Renal cortical epithelial cell (primary cell): ENCODE measurements at places on chromosomes 1 and 21. TPM values are rescaled to one million over a fixed set of nuclear protein-coding genes. Genes with fewer than 3 reads are reported as not detected.
A peak's percentile ranks its signal among the peaks of the same experiment; 100 is the strongest.

DNA sequence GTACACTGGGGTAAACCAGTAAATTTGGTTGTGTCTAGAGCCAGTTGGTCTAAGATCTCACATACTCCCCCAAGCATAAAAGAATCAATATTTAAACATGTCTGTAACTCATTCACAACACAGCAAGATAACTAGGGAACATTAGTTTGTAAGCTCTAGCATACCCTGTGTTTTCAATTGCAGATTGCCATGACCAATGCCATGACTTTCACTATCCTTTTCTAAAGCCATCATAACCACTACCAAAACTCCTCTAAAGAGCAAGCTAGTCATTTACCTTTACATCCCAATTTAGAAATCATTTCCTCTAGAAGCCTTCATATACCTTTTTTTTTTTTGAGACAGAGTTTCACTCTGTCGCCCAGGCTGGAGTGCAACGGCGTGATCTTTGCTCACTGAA, 56.5 kb upstream of the PLA2G4A start:
- DNase-seq: no peak

DNA sequence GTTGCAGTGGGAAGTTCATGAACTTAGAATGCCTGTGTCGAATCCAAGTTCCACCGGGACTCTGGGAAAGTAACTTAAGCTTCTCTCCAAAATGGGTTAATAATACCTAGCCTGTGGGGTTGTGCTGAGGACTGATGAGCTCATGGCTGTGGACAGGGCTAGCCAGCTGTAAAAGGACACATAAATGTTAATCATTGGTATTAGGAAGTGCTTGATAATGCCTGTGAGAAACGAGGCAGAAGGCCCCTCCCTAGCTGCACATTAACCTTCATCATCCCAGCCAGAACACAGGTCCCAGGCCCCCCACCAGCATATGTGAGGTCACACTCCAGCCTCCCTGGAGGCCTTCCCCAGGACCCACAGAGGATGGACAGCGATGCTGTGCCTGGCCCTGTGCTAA, 789 bp upstream of the GJB4 start:
- DNase-seq: peak; percentile 89

DNA sequence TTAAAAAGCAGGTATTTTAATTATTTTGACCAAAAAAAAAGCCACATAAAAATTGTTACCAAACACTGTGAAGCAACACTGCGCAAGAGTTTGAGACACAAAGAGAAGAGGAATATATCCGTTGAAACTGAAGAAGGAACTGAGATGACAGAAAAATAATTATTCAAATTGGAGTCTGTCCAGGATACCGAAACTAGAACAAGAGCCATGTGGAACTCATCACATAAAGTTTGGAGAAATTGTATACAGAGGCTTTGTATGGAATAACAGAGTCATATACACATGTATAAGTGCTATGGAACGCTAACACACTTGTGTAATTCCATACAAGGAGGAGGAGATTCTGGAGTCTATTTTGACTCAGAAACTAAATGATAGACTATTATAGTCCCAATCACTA, 675.1 kb upstream of the ADGRL2 start:
- DNase-seq: no peak

GRCh38 chr1:109790735-109791494, 27.2 kb upstream of the EPS8L3 start:
- no peak for DNase-seq

DNA sequence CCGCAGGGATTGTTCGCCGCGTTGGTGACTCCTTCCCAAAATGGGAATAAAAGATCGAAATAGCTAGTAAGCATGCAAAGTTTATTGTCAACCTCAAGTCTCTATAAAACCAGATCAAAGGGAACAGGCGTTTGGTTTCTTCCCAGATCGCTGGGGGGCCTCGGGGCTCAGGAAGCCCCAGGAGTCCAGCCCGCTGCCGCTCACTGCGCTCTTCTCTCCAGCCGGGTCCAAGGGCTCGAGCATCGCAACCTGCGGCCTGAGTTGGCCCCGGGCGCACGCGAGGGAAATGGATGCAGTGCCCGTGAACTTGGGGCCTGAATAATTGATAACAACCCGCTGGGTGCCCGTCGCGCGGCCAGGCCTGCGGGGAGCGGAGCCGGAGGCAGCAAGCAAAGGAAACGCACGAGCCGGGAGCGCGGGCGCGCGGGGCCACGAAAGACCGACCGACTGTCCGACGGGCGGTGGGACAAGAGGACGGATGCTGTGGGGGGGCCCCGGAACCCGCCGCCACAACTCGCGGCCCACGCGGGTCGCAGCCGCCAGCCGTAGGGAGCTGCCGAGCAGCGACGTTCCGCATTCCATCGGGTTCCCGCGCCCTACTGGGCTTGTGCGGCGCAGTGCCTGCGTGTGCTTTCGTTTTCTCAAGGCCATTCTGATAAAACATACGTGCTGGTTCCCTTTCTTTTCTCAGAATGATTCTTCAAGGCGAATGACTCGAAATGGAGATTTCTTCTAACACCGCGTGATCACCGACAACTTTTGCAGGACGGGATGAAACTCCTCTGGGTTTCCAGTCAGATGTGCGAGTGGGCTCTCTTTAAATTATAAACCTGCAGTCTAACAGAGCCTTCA, 14.0 kb upstream of the ALX3 start:
- DNase-seq: no peak

The NEK2 gene
- 0.85 and 15.1 TPM in 2 replicates for total RNA-seq

GRCh38 chr1:63913533-63913932, 139.7 kb downstream of the ROR1 start:
- DNase-seq: no peak

- DNase-seq: peak; percentile 24
Measured at GRCh38 chr1:88736633-88737248, 52.7 kb downstream of the PKN2 start.

DNA sequence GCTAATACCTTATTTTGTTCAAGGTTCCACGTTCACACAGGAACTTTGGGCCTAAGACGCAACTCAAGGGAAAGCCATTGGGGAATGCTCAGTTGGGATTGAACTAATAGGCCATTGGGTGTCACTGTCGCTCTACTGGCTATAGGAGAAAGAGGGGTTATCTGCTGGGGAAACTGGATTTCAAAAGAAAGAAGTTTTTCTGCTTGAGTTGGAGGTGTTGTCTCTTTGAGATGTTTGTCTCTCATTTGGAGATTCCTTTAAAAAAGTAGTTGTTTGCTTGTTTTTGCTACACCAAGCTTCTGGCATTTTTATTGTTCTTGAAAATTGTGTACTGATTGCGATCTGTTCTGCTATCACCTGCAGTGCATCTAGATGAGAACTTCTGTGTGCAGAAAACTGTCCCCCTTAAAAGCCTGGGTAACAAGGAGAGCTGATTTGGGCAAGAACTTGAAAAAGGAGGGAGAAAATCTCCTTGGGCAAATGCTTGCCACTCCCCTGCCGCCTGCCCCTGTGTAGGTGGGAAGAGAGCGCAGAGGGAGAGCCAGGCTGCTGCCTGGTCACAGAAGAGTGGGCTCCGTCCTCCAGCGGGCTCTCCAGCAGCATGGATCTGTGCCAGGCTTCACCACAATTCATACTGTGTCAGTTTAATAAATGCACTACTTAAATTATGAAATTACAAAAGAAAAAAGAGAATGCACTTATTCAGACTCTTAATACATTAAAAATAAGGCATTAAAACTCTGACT, 39.9 kb downstream of the PEX14 start:
- DNase-seq: peak; percentile 33

The RSPO1 gene
- not detected in 2 replicates for total RNA-seq
